A673 (cell line): ENCODE measurements at places on chromosomes 7 and 10. TPM values are rescaled to one million over a fixed set of nuclear protein-coding genes. Genes with fewer than 3 reads are reported as not detected.

PANK1 gene
- 18.5 and 19.2 TPM in 2 replicates for total RNA-seq

ZNF32 gene
- total RNA-seq = 37.6 and 40.1 TPM in 2 replicates

TCAF2 gene
- 0.09 TPM in 1 of 2 replicates, not detected in the other for total RNA-seq

PILRA gene
- 1.5 and 2.0 TPM in 2 replicates for total RNA-seq

TMED4 gene
- total RNA-seq = 77.6 and 79.5 TPM in 2 replicates

LRRN3 gene
- not detected in 2 replicates for total RNA-seq

PTPRN2 gene
- total RNA-seq = 0.11 TPM in 2 replicates

ARHGEF35 gene
- total RNA-seq = 3.5 and 4.6 TPM in 2 replicates

CLEC5A gene
- total RNA-seq = not detected in 2 replicates

VWDE gene
- 0.11 and 0.32 TPM in 2 replicates for total RNA-seq

CCZ1 gene
- total RNA-seq = 135 and 149 TPM in 2 replicates

CALCR gene
- total RNA-seq = not detected in 2 replicates

CTAGE15 gene
- not detected in 2 replicates for total RNA-seq

NAT16 gene
- total RNA-seq = not detected in 2 replicates

HKDC1 gene
- total RNA-seq = 0.52 and 0.79 TPM in 2 replicates

UTF1 gene
- total RNA-seq = not detected in 2 replicates

CALML3 gene
- not detected in 2 replicates for total RNA-seq

CFTR gene
- total RNA-seq = 0.19 and 0.37 TPM in 2 replicates

MYL10 gene
- 0.30 TPM in 1 of 2 replicates, not detected in the other for total RNA-seq

DLX6 gene
- total RNA-seq = 17.9 and 19.3 TPM in 2 replicates

LRMDA gene
- not detected in 2 replicates for total RNA-seq

OGA gene
- total RNA-seq = 109 and 114 TPM in 2 replicates

POP7 gene
- 68.8 and 72.6 TPM in 2 replicates for total RNA-seq

UCN3 gene
- not detected in 2 replicates for total RNA-seq

IDI2 gene
- total RNA-seq = not detected in 2 replicates

STEAP4 gene
- not detected in 2 replicates for total RNA-seq

SFXN2 gene
- total RNA-seq = 19.5 and 24.6 TPM in 2 replicates

CUZD1 gene
- 1.6 and 2.1 TPM in 2 replicates for total RNA-seq
